ENCODE measurements at places on chromosomes 13 and 19.

- DNase-seq: no peak
Measured at GRCh38 chr13:109393045-109393444, 393.3 kb downstream of the IRS2 start.

- no peak for DNase-seq
Measured at GRCh38 chr19:42846597-42846996, 32.9 kb downstream of the PSG1 start.

DNA sequence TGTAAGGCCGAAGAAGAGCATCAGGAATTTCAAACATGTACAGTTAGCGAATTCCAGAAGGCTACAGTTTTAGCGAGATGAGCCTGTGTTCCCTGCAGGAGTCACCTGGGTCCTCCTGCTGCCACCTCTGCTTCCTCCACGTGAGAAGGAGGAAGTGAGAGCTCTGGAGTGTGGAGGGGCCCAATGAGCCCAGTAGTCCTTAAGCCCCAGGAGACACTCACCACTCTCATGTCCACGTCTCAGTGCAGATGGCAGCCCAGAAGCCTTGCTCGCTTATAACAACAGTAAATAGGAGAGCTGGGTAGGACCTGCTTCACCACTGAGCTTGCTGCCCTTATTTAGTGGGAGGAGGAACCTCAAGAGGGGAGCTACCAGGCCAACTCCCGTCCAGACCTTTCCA lies 44.3 kb downstream of the SERP2 start:
- no peak for DNase-seq

DNA sequence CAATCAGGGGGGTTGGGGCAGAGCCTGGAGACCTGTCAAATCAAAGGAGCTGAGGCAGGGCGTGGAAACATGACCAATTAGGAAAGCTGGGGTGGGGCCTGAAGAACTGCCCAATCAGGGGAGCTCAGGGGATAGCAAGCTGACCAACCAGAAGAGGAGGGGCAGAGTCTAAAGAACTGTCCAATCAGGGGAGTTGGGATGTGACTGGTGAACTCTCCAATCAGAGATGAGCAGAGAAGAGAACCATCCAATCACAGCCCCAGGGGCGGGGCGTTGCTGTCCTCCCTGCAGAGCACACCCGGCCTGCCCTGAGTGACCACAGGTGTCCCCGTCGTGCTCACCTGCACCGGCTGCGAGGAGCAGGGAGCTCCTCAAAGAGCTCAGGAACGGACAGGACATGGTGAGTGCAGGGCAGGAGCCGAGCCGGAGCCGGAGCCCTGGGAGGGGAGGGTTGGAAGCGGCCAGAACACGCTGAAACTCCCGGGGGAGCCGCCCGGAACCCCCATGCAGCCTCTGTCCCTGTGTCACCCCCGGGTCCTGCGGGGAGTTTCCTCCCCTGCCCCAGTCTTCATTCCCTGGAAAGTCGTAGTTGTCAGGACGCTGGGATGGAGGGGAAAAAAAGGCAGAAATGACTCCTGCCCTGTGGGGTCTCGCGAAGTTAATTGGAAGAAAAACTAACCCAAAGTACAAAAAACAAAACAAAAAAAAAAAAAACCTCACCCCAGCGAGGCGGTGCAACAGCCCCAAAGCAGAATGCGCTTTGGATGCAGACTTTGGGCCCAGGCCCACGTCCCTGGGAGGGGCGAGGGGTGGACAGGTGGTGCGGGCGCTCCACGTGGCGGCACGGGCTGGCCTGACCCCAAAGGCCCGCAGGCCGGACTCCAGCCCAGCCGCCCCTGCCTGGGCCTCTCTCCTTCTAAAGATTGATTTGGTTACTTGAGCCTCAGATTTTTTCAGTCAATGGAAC lies at the start of gene ZNF556:
ZNF556 (plus strand) TSS at position 311 of the 967 bp plus-strand sequence; CDS start at position 398, 87 bp downstream.
- DNase-seq: no peak

DNA sequence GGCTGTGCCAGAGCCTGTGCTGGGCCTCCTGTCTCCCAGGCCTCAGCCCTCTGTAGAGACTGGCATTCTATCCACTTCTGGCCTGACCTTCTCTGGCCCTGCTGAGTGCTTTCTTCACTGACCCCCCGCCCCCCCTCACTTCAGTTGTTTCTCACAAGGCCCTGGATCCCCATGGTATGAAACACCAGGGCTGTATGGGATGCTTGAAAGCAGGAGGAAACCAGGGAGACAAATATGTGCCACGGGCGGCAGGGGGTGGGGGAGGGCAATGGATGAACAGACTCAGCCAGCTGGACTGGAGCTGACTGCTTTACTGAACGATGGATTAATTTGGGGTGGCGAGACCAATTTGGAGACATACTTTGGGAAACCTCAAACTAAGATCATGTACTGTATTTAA lies 14.0 kb downstream of the IRGC start:
- DNase-seq: no peak

DNA sequence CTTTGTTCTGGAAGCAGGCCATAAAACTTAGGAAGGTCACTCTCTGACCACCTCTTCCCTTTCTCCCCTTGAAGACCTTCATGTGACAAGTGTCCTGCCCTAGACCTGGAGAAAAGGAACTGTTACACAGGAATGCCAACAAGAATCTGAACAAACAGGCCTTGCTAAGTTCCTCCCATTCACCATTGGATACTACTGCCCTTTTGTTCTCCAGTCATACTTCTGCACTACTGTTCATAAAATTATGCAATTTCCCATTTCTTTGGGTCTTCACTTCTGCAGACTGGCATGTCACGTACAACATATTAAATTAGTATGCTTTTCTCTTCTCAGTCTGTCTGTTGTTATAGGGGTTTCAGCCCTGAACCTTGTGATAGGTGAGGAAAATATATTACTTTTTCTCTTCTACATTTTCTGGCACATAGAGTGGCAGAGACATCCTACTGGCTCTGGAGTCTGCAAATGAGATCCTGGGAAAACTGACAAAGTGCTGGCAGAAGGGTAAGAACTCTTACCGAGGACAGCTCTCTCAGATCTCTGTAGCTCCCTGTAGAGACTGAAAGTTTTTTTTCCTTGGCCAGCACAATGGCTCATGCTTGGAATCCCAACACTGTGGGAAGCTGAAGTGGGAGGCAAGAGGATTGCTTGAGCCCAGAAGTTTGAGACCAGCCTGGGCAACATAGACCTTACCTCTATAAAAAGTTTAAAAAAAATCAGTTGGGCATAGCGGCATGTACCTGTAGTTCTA lies 87.6 kb upstream of the SPRY2 start:
- DNase-seq: no peak

- no peak for DNase-seq
Measured at GRCh38 chr13:100213576-100213975, 124.7 kb downstream of the PCCA start.

DNA sequence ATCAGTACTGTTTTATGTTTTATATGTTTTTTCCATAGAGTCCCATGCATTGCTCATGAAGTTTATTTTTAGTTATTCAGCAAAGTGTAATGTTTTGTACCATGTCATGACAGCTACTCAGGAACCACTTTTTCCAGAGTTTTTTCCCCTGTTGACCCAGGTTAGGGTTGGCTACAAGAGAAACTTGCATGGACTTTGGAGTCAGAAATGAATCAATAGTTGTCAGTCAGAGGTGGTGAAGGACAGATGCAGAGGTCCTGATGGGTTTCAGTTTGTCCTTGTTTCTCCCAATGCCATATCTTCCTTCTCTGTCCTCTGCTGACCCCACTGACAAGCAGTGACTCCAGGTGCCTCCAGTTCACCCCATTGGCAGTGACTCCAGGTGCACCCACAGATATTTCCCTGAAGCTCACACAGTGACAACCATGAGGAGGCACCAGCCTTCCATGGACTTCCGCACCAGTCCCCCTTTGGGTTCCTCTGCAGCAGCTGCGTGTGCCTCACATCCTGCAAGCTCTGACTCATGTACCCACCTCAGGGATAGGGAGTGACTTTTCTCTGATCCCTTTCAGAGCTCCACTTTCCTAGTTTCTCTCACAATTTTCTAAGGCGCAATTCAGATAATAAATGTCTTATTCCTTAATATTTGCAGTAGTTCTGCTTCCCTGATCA lies 92.1 kb downstream of the AKAP11 start:
- no peak for DNase-seq
